ENCODE measurements at places on chromosomes 1 and 21.

- peak; percentile 53 for DNase-seq
These were observed 55.8 kb upstream of the DNAH14 start for GRCh38 chr1:224873434-224874369.

DNA sequence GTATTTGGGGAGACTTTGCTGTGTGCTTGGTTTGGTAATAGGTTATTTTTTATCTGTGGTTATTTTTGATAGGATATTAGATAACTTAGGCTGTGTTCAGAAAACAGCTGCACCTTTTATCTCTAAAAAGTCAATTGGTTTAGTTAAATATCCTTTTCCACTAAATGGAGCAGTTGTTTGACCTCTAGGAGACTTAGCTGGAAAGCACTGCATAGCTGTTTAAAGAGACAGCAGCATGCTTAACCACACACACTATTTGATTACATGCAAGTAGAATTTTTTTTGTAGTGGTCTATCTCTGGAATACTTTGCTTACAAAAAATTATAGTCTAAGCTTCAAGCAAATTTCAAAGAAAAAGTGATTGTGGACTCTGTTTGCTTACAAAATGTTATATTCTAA lies 6.5 kb upstream of the PALMD start:
- DNase-seq = no peak

- DNase-seq = no peak
These were observed 36.4 kb downstream of the ZNF684 start for GRCh38 chr1:40567825-40568224.

DNA sequence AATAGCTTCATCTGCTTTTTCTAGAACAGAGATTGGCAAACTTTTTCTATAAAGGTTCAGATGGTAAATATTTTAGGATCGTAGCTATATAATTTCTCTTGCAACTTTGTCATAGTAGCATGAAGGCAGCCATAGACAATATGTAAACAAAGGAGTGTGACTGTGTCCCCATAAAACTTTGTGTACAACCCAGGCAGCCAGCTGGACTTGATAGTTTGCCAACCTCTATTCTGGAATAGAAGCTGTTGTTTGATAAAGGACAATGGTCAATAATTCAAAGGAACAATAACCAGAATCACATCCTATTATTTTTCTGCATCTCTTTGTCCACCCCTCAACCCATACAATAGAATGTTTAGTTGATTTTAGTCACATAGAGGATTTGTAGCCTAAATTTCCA lies 286.7 kb downstream of the LMX1A start:
- DNase-seq = no peak

- DNase-seq = no peak
These were observed 204.4 kb downstream of the RWDD3 start for GRCh38 chr1:95438218-95438948.

DNA sequence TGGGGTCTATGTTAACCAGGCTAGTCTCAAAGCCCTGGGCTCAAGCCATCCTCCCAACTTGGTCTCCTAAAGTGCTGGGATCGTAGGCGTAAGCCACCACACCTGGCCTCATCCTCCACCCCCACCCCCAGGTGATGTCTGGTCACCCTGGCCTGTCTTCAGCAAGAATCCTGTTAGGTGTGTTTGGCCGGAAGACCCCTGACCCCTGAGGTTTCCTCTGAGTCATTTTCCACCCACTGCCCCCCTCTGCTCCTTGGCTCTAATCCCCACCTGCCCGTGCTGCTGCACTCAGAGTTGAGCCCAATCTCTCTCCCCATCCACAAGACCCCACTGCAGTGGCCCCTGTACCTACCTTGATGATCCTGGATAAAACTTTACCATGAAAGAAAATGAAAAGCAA lies 25.2 kb downstream of the SLC66A1 start:
- DNase-seq = no peak

- DNase-seq = no peak
These were observed 7.3 kb upstream of the UMODL1 start for GRCh38 chr21:42063571-42064521.

GRCh38 chr1:11898086-11898785 lies 28.0 kb downstream of the KIAA2013 start:
- DNase-seq = no peak

GRCh38 chr1:1116701-1117468 lies 996 bp upstream of the C1orf159 start:
- no peak for DNase-seq

DNA sequence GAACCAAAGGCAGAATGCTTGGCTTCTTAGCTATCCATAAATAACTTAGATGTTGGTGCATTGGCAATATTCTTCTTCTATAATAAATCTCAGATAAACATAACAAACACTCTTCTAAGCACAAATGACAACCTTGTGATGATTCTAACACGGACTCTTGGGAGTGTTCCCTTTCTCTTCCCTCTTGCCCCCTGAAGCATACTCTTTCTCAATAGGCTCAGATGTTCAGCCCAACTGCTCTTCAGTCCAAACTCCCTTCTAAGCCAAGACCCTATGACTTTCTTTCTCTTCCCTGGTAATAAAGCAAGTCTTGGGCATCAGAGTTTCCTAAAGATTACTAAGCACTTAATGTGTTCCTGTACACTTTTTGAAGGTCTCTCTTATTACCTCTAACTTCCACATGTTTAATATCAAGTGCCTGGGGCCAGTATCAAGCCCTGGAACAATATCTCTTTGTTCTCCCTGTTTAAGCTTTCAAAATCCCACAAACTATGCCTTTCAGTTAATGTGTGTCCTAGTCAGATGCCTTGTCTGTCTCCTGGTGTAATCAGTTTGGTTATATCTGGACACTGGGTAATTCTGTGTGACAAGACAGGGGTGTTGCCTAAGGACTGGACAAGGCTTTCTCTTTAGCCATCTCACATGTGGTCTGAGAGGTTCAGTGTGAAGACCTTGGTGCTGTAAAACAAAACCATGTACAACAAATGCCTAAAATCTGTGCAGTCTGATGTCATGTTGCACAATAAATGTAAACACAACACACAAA lies 92.9 kb upstream of the IVNS1ABP start:
- DNase-seq = no peak

DNA sequence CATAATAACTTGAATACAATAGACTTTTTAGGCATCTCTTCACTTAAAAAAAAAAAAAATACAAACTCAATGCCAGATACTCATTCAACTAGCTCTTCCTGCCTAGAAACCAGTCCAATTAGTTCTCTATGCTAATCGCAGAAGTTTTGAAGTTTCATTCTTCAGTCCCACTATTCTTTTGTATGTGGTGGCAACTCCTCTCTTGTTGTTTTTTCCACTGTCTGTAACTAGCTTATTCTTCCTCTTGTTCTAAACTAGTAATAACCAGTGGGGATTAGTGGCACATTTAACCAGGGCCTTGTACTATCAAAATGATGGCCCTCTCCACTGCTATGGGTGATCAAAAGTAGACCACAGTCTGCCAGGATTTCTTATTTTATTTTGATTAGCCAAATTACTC lies 52.5 kb downstream of the SELENOF start:
- DNase-seq = no peak

DNA sequence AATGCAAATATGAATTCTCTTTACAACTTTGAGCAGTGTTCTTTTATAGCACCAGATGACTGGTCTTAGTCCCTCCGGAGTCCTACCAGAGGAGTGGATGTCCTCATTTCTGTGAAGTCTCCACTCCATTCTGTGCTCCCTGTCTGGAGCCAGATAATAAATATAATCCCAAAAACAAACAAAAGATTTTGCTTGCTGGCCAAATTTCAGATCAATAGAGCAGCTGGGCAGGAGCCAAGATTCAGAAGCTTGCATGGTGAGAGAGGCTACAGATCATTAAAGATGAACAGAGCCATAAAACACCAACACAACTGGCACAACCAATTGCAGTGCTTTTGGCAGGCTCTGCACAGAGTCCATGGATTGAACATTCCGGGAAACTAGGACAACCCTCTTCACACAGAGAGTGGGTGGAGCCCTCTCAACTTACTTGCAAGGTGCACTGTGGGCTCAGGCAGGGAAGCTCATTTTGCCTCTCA lies 231.5 kb upstream of the SNX7 start:
- no peak for DNase-seq

DNA sequence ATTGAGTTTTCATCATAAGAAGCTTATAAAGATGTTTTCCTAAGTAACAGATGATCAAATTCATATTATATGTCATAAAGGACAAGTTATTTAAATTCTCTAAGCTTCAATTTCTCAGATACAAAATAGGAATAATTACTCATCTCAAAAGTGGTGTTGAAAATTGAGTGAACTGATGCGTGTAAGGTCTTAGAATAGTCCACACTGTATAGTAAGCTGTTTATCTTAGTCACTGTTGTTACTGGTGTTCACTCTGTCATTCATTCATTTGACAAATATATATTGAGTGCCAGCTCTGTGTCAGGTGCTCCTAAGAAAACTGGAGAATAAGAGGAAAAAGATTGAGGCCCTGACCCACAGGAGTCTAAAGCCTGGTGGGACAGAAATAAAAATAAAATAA lies 186.3 kb upstream of the BRINP3 start:
- no peak for DNase-seq

- DNase-seq = no peak
These were observed 3.8 kb downstream of the LRRC3 start for GRCh38 chr21:44458971-44459711.

DNA sequence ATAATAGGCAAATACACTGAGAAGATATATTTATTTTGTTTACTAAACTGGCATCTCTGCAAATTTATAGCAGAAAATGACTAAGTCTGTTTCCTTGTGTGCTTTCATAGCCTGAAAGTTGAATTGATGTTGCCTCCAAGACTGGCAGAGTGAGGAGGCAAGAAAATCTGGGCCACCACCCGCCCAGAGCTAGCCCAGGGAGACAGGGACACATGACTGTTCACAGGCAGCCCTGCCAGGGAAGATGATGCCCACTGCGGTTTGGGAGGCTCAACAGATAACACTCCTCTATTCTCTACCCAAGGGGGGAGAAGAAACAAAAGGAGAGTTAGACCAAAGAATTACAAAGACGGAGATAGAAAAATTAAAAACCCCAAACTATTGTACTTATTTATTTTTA lies 37.1 kb downstream of the OPTC start:
- DNase-seq = no peak

DNA sequence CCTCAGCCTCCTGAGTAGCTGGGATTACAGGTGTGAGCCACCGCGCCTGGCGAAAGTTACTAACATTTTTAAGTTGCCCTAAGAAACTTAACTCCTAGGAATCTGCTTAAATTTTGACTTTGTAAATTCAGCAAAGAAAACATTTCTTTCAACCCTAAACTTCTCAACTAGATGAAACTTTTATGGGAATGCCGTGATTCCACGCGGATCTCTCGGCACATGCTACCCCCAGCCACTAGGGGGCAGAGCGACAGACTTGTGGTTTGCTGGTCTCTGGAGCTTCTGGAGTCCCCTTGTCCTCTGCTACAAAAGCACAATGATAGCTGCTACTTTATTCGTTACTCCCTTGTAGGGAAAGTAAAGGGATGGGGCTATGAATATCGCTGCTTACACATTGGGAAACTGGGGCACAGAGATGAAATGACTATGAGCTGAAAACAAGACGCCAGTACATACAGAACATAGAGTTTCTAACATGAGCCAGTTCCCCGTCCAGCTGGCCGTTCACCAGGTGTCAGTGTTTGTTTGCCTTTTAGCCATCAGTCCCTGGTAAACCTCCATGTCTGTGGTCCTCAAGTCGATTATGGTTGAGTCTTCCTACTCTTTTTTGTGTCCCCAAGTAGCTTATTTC lies 114.7 kb downstream of the PBX1 start:
- no peak for DNase-seq

DNA sequence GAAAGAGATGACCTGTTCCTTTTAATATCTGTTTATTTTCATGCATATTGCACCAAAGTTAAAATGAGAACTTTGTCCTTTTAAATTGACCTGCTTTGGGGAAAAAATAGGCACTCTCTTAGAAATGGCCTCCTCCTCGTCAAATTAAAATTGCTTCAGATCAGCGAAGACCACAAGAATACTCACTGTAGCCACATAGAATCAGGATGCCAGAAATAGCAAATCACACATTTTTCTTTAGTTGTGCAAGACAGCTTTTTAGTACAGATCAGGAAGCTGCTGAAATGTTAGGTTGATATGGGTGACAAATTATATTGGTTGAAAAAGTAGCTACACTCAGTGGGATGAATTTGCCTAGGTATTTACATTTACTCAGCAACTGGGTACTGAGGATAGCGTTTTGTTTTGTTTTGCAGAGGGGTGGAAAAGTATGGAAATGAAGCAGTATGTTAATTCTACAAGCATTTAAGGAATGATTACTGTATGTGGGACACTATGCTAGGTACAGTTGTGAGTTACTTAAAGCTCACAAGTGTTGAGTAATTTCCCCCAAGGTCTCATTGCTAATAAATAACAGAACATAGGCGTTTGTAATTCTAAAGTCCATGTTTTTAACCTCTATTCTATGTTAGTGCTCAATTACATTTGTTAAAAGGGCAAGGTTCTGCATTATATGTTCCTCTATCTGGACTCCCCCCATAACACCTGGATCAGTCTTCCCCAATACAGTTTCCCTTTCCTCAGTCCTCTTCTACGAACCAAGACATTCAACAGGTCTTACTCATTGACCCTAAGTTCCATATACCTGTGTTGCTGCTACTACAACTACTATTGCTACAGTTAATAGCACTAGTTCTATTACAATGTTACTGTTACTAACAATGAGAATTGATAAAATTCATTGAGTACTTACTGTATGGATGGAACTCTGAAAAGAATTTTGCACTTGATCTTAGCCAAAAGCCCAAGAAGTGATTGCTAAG lies 99.4 kb upstream of the S1PR1 start:
- DNase-seq = peak; percentile 48

DNA sequence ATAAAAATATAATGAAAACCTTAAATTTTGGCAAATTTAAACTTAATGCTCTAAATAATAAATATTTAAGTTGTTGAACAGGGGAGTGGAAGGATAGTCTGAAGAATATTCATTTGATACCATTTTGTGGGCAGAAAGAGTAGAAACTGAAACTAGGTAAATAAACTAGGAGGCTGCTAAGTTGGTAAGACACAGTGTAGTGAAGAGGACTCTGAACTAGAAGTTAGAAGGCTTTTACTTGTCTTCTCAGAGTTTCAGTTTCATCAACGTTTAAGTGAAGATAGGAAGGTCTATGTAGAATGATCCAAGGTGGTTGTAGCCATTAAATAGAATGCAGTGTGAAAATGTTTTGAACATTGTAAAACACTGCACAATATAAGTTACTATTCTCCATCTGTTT lies 516.9 kb downstream of the AMY1C start:
- DNase-seq = no peak

DNA sequence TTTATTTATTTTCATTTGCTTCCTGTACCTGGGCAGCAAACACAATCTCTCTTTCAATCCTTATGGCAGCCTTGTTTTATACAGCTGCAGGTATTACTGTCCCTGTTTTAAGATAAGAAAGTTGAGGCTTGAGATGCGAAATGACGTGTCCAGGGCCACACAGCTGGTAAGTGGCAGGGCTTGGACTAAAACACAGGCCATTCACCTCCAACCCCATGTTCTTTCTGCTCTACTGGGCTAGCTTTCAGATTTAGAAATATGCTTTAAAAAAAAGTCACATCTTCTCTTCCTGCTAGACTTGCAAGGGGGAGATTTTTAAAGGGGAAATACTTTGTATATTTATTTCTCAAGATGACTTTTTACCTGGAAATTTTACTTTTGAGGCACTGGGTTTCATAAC lies 62.8 kb downstream of the CNST start:
- DNase-seq = no peak
